SK-N-DZ (cell line): ENCODE measurements at places on chromosomes 12 and 14.
A peak's percentile ranks its signal among the peaks of the same experiment; 100 is the strongest.

DNA sequence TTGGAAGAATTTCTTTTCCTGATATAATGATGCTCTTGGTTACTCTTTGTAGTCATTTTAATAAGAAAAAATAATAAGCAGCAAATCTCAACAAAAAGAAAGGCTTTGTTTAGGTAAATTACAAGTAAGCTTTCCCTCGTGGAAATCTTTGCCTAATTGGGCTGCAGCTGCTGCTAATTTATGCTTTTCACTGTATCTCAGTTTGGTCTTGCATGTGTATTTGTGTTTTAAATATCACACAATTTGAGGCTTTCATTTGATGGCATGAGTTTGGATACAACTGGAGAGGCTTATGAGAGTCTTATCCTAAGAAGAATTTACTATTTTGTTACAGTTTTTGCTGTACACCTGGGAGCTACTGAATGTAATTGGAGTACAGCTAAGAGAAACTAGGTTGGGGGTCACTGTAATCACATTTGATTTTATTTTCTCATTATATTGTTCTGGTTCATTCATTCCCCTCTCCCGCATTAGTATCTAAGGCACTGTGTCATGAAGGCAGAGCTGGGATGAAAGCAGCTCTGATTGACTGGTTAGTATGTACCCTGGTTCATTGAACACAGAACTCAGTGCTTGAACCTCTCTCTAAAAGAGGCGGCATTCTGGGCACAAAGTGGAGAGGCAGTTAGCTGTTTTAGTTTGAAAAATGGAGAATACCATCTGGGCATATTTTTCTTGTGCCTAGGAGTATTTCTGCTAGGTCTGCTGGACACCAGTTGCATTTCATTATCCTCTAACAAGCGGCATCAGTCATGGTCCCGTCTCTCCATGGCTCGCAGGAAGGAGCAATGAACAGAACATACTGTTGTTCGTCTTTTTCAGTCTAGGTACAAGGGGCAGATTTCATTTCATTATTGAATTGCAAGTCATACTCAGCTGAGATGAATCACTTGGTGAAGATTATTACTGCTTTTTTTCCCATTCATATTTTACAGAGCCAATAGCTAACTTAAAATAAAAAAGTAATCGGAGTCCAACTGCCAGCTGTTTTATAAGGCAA lies 118.0 kb upstream of the TMEM260 start:
- DNase-seq = peak; percentile 30

DNA sequence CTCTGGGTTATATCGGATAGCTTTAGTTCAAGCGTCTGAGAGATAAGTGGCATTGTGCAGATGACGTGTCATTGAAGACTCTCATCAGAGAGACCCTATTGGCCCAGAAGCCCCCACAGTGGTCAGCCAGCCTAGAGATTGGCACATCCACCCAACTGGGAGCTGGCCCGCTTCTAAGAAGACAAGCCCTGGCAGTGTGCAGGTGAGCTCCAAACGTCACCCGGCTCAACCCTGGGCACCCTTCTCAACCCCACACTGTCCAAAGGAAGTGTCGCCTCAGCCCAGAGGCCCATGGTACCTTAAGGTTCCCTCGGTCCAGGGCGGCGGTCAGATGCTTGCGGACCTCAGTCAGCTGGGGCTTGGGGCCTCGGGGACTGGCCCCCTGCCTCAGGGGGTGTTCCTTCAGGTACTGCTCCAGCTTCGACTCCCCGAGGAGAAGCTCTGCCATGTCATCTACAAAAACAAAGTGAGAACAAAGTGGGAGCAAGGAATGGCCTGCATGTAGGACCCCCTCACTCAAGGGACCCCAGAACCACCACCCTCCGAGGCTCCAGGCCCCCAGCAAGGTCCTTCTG lies 30.3 kb downstream of the TTC7B start:
- DNase-seq = no peak

- DNase-seq = no peak
Measured at GRCh38 chr12:59041241-59042121, 121.2 kb upstream of the LRIG3 start.

DNA sequence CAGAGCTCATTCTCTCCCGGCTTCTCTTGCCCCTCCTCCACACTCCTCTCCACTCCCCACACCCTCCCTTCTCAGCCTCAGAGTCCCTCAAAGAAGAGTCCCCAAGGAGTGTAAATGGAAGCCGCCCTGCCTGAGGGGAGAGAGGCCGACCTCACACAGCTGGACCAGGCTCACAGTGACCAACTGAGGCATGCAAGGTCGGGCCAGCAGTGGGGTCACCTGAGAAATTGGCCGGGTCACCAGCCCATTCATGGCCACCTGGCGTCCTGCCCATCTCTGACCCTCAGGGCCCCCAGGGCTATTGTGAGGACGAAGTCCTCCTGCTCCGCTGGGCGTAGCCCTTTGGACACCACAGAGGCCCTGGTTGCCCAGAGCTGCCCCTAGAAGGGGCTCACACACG lies 49.5 kb upstream of the NUAK1 start:
- no peak for DNase-seq

GRCh38 chr12:29707846-29708245 lies 75.9 kb downstream of the TMTC1 start:
- DNase-seq = no peak

GRCh38 chr12:113762155-113762881 lies 203.8 kb downstream of the RBM19 start:
- peak; percentile 92 for DNase-seq

- no peak for DNase-seq
Measured at GRCh38 chr12:19994968-19995367, 373.4 kb upstream of the PDE3A start.

GRCh38 chr14:21525571-21525961 lies 580 bp downstream of the SALL2 start:
- peak; percentile 26 for DNase-seq

DNA sequence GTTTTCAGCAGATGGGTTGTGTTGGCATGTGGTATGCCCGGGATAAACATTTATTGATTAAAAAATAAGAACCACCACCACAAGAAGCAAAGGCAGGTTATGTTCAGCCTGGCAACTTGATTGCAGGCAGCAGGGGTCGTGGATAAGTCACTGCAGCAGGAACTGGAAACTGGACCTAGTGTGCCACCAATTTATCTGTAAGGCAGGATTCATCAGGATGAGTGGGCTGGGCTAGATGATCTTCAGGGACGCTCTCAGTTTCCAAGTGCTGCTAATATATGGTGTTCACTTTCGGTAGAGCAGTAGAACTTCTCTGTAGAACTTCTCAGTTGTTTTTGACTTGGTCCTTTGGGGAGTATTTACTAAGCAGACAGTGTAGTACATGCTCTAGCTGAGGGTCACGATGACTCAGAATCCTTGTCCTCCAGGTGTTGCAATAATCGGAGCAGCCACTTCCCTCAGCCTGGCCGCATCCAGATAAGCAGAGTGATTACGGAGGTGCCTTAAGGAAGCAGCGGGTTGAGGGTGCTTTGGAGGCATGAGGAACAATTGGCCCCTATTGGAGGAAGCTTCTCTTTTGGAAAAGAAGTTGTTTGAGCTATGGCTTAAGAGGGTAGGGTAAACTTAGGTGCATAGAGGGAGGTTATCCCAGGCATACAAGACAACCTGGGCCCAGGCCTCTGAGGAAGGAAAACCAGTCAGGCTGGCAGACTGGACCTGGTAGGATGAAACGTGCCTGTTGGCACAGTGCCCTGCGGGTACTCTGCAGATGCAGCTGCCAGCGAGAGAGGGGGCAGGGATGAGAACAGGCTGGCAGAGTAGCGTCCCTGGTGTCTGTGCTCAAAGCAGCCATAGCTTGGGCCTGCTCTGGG lies 104.0 kb downstream of the GPR135 start:
- DNase-seq = no peak

DNA sequence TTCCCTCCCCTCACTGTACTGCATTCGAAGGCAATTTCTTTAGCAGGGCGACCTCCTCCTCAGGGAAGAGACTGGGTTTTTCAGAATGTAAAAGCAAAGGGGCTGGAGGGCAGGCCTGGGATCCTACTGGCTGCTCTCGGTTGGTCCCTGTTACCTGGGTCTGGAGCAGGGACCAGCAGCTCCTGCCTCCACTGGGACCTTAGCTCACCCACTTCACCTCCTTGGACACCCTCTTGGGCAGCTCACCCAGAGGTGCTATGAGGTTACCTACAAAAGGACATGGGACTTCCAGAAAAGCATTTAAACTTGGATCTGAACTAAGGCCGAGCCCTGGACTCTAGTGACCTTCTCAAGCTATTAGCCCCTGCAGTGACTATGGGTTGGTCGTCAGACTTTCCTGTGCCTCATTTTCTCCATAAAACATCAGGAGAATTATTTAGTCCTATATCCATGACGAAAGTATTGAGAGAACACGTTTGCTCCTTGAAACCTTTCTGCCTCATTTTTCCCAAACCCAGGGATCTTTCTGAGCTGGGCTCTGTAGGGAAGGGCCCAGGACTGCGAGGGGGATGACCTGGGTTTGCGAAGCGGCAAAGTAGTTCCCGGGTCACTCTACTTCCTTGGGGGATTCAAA lies 65.0 kb downstream of the FBXL14 start:
- no peak for DNase-seq

- DNase-seq = no peak
Measured at GRCh38 chr14:65387628-65388027, 24.9 kb upstream of the FUT8 start.

DNA sequence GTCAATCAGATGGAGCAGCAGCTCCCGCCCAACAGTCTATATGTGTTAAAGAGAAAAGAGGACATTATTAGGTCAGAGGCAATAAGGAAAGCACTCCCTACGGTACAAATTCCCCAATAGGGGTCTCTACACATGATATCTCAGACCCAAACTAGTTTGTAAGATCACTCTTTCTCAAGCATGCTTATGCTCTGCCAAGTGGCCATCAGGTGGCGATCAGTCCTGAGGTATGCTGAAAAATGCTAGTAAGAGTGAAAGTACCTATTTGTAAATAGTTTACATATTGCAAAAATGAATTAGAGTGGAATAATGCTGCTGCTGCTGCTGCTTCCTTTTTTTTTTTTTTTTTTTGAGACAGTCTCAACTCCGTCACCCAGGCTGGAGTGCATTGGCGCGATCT lies 61.0 kb downstream of the CPM start:
- DNase-seq = no peak

- DNase-seq = no peak
Measured at GRCh38 chr14:96203635-96204034, 1.0 kb upstream of the BDKRB2 start.

DNA sequence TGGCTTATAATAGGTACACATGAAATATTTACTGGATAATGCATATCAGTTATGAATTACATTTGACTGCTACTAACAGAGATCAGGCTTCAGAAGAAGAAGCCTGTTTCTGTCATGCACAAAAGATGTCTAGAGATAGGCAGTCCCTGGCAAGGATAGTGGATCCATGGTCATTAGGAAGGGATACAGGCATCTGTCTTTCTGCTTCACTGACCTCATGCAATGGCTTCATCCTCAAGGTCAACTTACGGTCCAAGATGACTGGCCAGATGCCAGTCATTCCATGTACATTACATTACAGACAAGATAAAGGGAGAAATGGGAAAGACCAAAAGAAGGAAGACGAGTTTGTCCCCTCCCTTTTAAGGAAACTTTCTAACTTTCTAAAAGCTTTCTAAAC lies 94.0 kb downstream of the NUAK1 start:
- DNase-seq = peak; percentile 85

DNA sequence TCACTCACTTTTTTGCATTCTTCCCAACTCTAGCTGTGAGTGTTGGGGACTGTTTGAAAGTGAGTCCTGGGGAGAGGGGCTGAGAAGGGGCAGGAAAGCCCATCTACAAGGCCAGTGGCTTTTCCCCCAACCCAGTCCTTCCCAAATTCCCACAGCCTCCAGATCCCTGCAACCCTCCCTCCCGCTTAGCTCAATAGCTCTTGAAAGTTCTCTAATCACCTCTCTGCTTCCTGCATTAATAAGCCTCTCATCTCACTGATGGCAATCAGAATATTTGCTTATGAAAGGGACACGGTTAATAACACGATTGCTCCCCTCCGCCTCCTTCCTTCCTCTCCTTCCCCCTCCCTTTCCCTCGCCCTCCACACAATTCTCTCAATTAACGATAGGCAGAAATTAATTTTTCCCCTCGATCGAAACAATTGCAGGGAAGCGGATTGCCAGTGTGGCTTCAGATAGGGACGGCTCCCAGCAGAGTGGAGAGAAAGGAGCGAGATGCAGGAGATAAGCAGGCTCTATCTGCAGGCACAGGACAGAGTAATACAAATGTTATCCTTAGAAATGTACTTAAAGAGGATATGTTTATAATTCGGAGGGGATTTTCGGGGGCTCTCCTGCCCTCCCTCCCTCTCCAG lies 15.1 kb upstream of the GPATCH2L start:
- peak; percentile 24 for DNase-seq

- no peak for DNase-seq
Measured at GRCh38 chr12:104698871-104699270, 242.1 kb downstream of the CHST11 start.

- DNase-seq = no peak
Measured at GRCh38 chr12:38201461-38202276, 114.9 kb upstream of the ALG10B start.

DNA sequence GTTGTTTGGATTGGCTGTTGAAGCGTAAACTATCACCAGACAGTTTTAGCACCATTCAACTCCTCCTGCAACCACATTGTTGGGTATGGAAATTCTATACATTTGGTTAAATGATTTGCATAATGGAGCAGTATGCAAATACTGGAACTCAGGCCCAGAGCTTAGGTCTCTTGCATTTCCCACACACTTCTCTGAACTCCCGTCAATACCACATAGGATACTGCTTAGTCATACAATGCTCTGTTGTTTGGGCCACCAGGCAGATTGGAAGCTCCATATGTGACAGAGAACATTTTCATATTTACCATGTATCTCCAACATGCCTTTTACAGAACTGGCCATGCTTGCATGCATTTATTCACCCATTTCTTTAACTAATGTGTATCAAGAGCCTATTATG lies 78.0 kb downstream of the IFNG start:
- DNase-seq = no peak

DNA sequence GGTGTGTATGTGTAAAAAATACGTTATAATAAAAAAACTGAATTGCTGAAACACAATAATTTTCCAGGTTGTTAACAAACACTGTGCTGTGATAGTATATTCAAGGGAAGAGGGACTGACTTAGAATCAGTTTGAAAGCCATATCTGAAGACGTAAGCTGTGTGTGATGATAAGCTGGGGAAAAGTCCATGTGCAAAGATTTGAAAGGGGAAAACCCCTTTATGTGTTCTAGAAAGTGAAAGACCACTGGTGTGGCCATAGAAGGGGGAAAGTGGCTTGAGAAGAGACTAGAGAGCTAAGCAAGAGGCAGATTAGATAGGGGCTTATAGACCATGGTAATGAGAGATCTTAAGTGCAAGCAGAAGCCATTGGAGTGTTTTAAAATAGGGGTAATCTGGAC lies 195.9 kb upstream of the GZMB start:
- DNase-seq = no peak

DNA sequence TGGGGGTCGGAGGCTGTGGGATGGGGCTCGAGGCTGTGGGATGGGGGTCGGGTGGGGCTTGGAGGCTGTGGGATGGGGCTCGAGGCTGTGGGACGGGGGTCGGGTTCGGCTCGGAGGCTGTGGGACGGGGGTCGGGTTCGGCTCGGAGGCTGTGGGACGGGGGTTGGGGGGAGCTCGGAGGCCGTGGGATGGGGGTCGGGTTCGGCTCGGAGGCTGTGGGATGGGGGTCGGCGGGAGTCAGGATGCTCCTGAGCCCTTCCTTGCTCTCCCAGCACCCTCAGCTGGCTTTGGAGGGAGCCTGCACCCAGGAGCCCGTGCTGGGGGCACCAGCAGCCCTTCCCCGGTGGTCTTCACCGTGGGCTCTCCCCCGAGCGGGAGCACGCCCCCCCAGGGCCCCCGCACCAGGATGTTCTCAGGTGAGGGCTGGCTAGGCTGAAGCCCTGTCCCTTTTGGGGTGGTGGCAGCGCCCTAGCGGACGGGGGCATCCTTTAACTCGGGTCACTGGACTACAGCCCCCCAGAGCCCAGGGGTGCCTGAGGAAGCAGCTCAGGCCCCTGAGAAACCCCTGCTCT lies 11.9 kb upstream of the PUS1 start:
- DNase-seq = no peak

- no peak for DNase-seq
Measured at GRCh38 chr12:89988188-89988915, 279.7 kb upstream of the ATP2B1 start.
